ENCODE measurements at places on chromosomes 16 and 17.
A peak's percentile ranks its signal among the peaks of the same experiment; 100 is the strongest.

DNA sequence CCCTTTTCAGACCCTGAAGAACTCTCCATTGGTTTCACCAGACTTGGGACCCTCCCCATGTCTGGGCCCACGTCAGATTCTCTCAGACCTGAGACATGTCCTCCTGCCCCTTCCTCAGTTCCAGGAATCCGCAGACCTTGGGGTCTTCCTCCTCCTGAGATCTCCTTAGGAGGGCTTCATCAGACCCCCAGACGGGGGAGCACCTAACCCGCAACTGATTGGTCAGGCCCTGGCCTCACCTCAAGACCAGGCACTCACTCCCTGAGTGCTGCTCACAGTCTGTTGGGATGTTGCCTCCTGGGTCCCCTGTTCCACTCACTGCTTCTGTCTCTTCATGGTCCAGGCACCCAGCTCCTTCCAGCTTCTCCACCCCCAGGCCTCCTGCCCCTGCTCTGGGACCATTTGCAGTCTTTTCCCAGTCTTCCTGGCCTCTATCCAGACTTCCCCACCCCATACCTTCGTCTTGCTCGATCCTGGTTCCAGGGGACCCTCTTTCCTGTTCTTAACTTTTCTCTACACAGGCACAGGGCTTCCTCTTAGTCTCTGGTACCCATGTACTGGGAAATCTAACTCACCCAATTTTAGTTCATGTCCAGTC lies 1.2 kb downstream of the GID4 start:
- DNase-seq: no peak

- DNase-seq: no peak
Measured at GRCh38 chr16:81729451-81729850, 49.6 kb upstream of the PLCG2 start.

DNA sequence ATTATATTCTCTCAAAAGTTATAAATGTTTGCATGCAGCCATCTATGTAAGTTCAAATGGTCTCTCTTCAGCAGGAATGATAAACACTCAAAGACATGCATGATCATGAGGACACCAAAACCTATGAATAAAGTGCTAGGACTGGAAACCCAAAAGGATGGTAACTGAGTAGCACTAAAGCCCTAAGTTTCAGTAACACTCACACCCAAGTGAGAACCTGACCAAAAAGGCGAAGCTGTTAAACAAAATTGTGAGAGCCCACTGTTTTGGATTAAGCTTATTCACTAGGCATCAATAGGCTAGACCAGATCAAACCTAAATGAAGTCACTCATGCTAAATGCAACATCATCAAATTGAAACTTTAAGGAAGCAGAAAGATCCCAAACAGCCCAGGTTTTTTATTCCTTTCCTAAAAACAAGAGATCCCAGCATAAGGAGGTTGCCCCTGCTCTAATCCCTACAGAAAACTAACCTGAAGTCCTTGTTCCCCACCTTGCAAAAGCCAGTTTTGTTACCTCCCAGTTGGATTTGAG lies 42.4 kb downstream of the GLG1 start:
- DNase-seq: no peak

DNA sequence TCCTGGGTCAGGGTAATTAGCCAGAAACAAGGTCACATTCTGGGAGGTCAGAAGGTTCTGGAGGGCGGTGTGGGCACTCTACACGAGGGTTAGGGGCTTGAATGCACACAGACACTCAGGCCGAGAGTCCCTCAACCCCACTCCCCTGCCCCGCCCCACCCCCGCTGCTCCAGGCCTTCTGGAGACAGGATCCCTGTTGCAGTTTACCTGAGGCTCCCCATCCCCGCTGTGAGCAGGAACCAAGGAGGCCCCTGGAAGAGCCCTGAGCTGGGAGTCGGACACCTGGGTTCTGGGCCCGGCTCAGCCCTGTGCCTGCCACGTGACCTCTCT lies 4.4 kb upstream of the ACTG1 start:
- DNase-seq: no peak

DNA sequence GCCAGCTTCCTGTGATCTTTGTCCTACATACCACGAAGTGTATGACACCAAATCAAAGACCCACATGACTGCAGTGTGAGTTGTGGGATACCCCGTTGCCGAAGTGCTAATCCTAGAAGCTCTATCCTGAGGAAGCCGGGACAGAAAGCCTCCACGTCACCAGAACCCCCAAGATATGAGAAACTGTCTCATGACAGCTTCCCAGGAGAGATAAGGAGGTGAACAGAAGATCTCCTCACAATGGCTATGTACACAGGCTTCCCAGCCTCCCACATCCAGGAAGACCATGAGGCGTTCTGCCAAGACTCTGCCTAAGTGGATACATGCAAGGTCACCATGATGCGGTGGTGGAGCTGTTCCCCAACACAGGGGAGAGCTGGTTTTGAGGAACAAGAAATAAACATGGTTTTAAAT lies 37.1 kb downstream of the TRIM25 start:
- no peak for DNase-seq

GRCh38 chr16:86833136-86833535 lies 254.8 kb downstream of the FOXL1 start:
- DNase-seq: no peak

DNA sequence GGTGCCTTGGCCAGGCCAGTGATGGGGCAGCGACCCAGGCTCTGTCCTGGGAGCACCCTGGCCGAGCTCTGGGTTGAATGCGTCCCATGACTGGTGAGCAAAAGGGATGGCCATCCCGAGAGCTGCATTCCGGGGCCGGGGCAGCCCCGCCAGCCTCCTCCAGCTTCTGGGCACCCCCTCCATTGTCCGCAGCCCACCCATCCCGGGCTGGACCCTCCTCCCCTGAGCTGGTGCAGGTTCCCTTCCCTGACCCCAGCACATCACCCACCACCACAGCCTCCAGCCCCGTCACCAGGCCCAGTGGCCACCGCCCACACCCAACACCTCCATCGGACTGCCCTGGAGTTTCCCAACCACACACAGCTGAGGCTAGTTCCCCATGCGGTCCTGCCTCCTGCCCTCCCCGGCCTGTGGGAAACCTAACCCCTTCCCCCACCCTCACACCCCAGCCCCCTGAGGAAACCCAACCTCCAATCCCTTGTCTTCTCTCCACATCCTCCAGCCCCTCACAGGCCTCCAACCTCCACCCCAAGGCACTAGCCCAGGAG lies 16.2 kb upstream of the PVALEF start:
- DNase-seq: no peak

GRCh38 chr17:50280068-50280467 lies 5.8 kb downstream of the TMEM92 start:
- no peak for DNase-seq

DNA sequence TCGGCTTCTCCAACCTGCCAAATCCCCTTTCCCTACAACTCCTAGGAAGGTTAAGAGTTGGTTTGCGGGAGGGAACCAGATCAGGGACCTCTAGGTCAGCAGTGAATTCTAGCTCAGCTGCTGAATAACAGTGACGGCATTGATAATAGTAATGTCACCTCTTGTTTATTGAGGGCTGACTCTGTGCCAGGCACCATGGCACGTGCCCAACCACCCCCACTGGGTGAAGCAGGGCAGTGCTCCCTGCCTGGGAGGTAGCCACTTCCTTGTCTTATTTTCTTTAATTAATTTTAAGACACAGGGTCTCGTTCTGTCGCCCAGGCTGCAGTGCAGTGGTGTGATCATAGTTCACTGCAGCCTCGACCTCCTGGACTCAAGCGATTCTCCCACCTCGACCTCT lies 5.5 kb upstream of the PPL start:
- no peak for DNase-seq

DNA sequence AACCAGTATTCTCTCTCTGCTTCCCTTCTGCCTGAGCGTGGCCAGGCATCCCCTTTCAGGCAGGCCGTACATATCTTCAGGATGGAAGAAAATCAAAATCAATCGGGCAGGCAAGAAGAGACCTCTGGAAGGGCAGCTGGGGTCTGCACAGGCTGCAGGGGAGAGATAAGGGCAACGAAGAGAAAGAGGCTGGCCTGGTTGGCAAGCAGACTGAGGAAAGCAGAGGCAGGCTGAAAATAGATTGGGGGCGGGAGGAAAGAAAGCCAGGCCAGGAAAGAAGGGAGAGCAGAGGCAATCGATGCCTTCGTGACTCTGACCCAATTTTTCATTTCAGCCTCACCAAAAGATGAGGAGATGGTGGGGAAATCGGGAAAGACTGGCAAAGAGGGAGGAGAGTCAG lies 18.1 kb downstream of the PIPOX start:
- DNase-seq: no peak

DNA sequence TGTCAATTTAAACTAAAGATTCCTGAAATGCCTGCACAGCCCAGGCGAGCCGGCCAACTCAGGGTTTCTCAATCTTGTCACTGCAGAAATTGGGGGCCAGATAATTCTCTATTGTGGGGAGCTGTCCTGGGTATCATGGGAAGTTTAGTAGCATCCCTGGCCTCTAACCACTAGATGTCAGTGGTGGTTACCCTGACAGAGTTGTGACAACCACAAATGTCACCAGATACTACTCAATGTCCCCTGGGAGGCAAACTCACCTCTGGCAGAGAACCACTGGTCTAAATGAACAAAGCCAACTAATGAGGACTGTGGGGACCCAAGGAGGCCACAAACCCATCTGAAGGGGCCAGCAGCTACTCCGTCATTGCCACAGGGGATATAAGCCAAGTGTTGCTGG lies 90.9 kb downstream of the MYH11 start:
- DNase-seq: peak; percentile 73

GRCh38 chr17:68870161-68870826 lies 84.9 kb downstream of the ABCA8 start:
- DNase-seq: peak; percentile 28

DNA sequence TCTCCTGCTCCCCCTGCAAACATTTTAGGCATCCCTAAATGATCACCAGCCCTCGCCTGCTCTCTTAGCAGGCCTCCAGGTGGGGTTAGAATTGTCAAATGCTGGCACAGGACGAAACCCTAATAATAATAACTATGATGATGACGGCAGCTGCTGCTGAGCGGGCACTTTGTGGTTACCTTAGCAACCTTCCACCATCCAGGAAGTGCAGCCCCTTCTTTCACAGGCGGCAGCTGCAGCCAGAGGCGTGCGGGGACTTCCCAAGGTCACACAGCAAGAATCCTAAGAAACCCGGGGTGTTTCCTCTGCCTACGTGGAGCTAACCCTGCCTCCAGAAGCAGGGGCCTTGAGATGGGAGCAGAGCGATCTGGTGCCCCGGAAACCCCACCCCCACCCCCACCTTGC lies 22.4 kb upstream of the EIF1 start:
- no peak for DNase-seq

GRCh38 chr17:7557147-7557764 lies 1.3 kb upstream of the TNFSF13 start:
- DNase-seq: no peak

- DNase-seq: no peak
Measured at GRCh38 chr17:76579281-76579680, 6.4 kb downstream of the ST6GALNAC2 start.

GRCh38 chr16:55462241-55462640 lies 16.8 kb upstream of the MMP2 start:
- peak; percentile 10 for DNase-seq

- DNase-seq: no peak
Measured at GRCh38 chr16:2518823-2519710, 1.1 kb upstream of the AMDHD2 start.

DNA sequence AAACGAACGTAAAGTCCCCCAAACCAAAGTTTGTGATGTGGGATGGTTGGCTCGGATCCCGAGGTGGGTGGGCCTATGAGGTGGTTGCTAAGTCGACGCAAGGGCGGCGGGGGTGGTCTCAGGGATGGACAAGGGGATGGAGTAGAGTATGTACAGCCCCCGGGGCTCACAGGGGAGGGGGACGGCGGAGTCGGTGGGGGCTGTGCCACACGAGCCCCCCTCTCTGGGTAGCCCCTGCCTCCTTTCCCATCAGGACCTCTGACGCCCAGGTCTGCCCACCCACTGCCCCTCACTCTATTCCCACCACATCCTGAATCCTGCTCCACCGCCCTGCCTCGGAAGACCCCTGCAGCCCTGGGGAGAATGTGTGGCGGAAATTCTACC lies 15.2 kb downstream of the IL34 start:
- no peak for DNase-seq

DNA sequence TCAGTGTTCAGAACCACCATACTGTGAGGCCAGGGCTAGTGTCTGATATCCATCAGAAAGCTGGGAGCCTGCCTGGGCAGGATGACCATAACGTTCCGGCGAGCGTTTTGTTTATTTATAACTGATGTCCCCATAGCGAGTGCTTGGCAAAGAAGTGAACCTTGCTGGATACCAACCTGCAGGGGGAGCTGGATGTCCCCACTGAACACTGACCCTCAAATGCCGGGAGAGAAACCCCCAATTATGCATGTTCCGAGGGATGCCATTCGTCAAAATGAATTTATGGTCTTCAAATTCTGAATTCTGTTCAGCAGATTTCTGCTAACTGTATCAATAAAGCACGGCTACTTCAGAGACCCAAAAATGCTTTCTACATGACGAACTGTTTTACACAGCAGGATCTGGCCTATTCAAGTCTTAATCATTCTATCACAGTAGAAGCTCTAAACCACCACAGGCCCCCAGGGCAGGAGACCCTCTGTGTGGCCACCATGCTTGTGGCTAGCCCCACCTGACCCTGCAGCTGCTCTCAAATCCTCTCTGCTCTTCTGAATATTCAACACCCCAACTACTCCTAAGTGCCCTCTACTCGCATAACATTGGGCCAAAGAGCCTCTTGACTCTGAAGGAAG lies 15.2 kb downstream of the MED24 start:
- peak; percentile 49 for DNase-seq

- no peak for DNase-seq
Measured at GRCh38 chr17:4167786-4168185, 24.8 kb downstream of the CYB5D2 start.

- no peak for DNase-seq
Measured at GRCh38 chr16:17404941-17405689, 65.6 kb downstream of the XYLT1 start.

DNA sequence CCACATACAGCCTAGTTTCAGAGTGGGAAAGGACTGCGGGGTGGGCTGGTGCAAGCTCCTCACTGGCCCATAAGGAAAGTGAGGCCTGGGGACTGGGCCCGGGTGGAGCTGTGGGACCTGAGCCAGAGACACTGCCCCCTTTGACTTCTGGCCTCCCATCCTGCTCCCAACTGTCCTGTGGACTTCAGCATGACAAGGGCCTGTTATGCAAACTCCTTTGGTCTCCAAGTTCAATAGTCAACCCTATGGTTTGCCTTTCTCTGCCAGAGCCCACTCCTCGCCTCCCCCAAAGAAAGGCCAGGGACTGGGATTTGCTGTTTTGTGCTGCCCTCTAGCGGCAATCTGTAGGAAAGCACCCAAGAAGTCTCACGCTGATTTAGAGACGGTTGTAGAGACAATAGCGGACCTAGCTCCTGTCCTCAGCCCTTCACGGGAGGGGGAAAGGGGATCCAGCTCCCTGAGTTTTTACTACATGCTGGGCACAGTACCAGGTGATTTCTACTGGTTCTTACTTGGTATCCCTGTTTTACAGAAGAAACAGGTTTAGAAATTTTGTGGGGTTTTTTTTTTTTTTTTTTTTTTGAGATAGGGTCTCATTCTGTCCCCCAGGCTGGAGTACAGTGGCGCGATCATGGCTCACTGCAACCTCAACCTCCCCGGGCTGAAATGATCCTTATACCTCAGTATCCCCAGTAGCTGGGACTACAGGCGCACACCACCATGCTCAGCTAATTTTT lies 1.2 kb upstream of the TLCD3B start:
- peak; percentile 89 for DNase-seq

Measured in NCI-H82 (cell line).